ENCODE measurements at places on chromosomes 7 and 10.

DNA sequence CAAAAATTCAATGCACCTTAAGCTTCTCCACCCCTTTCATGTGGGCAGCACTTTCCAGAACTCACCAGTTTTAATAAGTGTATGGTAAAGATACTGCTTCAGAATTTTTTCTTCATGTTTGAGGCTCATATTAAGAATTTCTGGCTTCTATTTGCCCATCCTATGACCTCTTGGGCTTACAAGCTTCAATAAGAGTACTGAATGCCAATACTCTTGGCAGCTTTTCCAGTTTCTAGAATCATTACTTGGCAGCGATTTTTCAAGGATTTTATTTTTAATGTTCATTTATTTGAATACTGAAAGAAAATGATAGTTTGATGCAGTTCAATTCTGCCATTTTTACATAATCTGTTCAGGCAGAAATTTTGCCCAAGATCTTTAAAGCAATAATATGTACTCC lies 242.1 kb upstream of the KCND2 start:
- no peak for DNase-seq

- DNase-seq: peak; percentile 63
Observed at GRCh38 chr10:35821339-35821911, 179.3 kb upstream of the FZD8 start.

DNA sequence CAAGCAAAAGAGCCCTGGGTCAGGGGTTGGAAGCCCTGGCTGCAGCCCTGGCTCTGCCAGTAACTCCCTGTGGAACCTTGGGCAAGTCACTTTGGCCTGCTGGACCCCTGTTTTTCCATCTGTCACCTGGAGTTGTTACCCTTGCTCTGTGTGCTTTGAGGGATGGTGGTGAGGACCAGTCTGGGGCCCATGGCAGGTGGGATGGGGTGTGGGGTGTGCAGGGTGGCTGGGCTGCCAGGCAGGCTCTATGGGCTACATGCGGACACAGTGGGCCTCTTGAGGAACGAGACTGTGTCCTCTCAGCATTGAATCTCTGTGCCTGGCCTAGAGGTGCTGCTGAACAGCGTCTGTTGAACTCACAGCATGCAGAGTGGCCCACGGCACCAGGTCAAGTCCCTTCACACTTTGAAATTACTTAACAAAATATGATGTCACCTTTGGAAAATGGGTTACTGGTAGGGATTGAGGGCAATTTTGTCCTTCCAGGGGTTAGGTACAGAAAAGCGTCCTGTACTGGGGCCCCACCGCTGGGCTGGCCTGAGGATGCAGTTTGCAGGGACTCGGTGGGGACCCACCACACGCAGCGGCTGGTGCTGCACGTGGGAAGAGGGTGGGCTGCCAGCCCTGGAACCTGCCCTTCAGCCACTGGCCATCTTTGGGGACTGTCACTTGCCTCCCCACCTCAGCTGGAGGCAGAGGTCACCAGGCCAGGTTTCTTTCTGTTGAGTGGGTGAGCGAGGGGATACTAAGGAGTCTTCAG lies 45.3 kb downstream of the PRF1 start:
- no peak for DNase-seq

GRCh38 chr7:134293002-134293740 lies 23.6 kb downstream of the SLC35B4 start:
- no peak for DNase-seq

- DNase-seq: no peak
Observed at GRCh38 chr7:25656581-25657026, 428.3 kb upstream of the NPVF start.

GRCh38 chr10:52115823-52116222 lies 198.3 kb upstream of the DKK1 start:
- DNase-seq: peak; percentile 58

DNA sequence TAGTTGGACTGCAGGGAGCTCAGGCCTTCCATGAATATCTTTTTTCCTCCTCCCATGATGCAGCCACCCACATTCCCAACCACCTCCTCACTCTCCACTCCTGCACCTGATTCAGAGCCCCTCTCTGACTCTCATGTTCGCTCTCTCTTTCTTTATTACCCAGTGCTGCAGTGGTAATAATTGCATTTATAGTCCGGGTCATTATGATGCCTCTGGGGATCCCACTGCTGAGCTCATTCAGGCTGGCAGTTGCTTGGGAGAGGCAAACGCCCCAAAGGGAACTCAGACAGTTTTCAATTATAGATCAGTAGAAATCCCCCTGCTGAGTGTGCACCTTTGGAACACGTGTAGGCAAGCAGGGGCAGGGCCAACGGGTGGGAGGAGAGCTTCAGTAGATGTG lies 953.0 kb downstream of the GRID1 start:
- no peak for DNase-seq

DNA sequence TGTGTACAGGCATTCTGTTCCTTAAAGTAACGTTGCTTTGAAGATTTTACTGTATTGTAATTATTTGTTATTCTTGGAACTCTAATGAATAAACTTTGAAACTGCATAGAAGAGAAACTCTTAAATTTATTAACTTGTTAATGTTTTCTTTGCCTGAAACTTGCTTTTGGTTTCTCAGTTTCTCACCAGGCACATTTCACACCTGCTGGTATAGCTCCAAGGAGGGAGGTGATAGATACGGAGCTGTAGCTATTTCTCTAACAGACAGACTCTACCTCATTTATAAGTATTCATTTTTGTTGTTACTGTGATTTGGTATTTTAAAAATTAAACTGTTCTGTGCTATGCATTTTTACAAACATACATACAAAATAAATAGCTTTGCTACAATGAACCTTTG lies 32.7 kb downstream of the R3HCC1L start:
- no peak for DNase-seq

GRCh38 chr7:8491106-8491505 lies 57.7 kb downstream of the NXPH1 start:
- DNase-seq: no peak

DNA sequence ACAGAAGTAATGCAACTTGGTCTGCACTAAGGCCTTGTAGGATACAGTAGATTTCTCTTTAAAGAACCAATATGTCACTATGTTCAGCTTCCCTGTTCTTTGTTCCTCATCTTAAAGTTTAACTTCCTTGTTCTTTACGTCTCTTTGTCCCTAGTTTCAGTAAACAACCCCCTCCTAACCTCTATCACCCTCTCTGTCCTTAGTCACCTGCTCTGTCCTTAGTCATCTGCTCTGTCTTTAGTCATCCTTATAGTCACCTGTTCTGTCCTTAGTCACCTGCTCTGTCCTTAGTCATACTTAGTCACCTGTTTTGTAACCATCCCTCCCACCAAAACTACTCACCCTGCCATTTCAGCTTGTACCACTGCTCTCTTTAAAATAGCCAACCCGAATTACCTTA lies 144.6 kb upstream of the TMEM106B start:
- DNase-seq: peak; percentile 87

DNA sequence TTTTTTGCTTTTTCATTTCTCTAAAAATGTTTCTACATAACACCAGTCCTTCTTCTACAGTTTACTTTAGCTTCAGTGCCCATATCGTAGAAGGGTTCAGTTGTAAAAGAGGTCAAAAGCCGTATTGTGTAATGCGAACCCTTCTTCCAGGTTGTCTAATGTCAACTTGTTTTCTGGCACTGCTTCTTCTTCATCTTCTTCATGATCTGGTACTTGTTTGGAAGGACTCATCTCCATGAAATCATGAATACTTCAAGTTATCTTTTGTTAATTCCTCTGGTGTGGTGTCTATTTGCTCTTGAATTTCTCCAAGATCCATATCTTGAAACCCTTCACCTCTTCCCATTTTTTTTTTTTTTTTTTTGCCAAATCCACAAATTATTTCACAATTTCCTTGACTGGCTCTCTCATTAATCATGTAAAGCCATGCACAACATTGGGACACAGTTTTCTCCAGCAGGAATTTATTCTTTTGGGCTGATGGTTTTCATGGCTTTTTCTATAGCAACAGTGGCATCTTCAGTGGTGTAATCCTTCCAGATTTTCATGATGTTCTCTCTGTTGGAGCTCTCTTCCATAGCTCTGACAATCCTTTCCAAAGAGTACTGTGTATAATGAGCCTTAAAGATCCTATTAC lies 85.1 kb downstream of the CPED1 start:
- no peak for DNase-seq

GRCh38 chr10:43304687-43305333 lies 37.9 kb upstream of the RASGEF1A start:
- DNase-seq: peak; percentile 36

GRCh38 chr10:102135956-102136526 lies 3.2 kb downstream of the PPRC1 start:
- no peak for DNase-seq

DNA sequence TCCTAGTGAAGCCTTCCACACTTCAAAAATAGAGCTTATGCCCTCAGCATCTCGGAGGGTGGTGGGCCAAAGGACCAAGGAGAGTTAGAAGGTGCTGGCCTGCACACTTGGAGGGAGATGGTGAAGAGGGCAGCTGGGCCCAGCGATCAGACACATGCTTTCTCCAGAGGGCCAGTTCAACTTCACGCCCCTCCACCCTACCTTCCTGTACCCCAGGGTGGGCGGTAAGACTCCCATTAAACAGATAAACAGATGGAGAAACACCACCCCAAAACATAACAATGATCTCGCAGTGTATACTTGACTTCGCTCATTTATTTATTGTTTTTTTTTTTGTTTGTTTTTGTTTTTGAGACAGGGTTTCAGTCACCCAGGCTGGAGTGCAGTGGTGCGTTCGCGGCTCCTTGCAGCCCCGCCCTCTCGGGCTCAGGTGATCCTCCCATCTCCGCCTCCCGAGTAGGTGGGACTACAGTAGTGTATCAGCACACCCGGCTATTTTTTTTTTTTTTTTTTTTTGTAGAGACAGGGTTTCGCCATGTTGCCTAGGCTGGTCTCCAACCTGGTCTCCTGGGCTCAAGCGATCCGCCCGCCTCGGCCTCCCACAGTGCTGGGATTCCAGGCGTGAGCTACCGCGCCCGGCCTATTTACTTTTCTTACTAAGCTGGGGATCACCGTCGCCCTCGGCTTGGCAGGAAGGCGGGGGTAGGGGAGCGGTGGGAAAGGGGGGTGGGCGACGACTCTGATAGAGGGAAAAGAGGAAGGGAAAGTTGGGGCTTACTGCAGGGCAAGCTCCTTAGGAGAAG lies 1.8 kb downstream of the C10orf95 start:
- peak; percentile 92 for DNase-seq

- DNase-seq: peak; percentile 18
Observed at GRCh38 chr10:88064608-88065382, 201.4 kb downstream of the PTEN start.

GRCh38 chr7:156963472-156963871 lies 14.0 kb downstream of the NOM1 start:
- DNase-seq: no peak

GRCh38 chr7:46191776-46192175 lies 270.7 kb upstream of the IGFBP3 start:
- DNase-seq: peak; percentile 80

DNA sequence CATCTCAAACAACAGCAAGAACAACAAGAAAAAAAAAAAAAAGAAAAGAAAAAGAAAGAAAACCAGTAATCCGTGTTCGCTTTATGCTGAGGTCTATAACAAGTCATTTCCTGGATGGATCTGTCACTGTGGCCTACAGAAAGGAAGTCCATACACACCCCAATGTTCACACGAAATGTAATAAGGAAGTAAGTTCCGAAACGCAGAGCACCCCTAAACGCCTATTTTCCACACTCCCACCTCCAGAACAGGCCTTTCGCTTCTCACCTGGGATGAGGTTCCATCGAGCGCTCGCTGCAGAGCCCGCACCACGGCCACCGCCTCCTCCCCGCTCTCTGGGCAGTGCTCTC lies 735 bp downstream of the ZNF394 start:
- peak; percentile 20 for DNase-seq

DNA sequence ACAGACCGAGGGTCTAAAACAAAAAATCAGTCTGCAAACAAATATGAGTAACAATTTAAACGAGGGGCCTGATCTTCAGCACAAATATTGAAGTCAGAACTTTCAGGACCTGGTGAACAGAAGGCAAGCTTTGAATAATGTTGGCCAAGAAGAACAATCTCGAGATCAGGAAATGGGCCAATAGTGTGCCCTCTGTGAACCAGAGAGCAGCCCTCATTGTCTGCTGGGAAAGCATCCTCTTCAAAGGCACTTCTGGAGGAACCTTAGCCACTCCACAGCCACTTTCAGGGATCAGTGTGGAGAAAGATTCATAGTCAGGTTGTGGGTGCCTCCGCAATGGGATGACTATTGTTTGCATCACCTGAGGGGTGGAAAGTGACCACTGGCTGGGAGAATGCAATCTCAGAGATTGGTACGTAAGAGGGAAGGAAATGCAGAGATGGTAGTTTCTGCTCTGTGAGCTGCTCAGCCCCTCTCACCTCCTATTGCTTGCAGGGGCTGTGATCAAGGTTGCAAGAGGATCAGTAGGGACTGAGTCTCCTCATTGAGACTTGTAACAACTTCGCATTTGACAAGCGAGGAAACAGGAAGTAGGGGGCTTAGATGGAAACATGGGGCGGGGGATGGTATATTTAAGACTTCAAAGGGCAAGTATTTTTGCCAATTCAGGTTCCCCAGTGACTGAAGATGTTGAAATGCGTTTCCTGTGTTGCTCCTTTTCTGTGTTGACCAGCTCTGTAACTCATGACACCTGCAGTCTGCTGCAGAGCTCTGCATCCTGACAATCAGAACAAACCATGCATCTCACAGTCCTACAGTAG lies 28.4 kb upstream of the IFRD1 start:
- peak; percentile 39 for DNase-seq

GRCh38 chr7:3312583-3312982 lies 11.5 kb downstream of the SDK1 start:
- no peak for DNase-seq

- DNase-seq: no peak
Observed at GRCh38 chr10:71769279-71769823, 4.0 kb downstream of the VSIR start.

GRCh38 chr10:43156590-43157341 lies 18.5 kb downstream of the CSGALNACT2 start:
- DNase-seq: no peak

DNA sequence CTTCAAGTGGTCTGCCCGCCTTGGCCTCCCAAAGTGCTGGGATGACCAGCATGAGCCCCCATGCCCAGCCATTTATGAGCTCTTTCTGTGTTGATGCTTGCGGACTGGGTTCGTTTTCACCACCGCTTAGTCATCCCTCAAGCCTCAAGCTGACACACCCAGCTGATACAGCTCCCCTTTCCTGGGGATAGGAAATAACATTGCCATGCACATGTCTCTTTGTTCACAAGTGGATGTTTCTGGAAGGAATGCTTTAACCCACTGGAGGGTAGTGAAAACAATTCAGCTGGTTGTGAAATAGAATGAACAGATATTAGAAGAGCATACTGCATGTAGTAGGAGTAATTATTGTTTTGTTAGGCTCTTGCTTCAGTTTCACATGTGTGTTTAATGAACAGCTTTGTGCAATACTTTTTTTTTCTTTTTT lies 8.5 kb upstream of the METTL27 start:
- peak; percentile 98 for DNase-seq

GRCh38 chr7:140316165-140316661 lies 82.1 kb downstream of the SLC37A3 start:
- peak; percentile 98 for DNase-seq
